Lower lobe of right lung (tissue), 2 donors: ENCODE measurements at places on chromosomes 2 and 18. TPM values are rescaled to one million over a fixed set of nuclear protein-coding genes. Genes with fewer than 3 reads are reported as not detected.

Gene HOXD4
- 0.97 TPM for total RNA-seq

Gene LIMS4
- 1.1 TPM for total RNA-seq

Gene IL36B
- total RNA-seq, result not detected

Gene CCDC74A
- total RNA-seq, result 4.9 TPM
